Germinal center (tissue), 1 donor: ENCODE measurements at places on chromosomes 5 and 9.
A peak's percentile ranks its signal among the peaks of the same experiment; 100 is the strongest.

GRCh38 chr5:3361811-3362605 is 233.6 kb upstream of the IRX1 start:
- no peak for DNase-seq

DNA sequence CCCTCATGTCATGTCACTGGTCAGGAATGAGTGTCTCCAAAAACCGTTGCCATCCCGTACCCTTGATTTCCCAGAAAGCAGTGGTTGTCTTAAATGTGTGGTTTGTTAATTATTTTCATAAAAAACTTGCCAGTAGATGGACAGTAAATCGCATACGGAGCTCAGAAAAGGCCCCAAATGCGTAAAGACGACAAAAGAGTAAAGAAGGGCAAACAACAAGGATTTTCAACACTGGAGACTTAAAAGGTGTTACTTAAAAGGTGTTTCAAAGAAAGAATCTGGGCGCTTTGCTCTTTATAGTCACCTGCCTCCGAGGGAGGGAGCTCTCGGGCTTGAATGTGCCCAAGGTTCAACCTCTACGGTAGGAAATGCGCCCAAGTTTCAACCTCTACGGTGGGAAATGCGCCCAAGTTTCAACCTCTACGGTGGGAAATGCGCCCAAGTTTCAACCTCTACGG is 734 bp downstream of the KIF27 start:
- DNase-seq = peak; percentile 49

DNA sequence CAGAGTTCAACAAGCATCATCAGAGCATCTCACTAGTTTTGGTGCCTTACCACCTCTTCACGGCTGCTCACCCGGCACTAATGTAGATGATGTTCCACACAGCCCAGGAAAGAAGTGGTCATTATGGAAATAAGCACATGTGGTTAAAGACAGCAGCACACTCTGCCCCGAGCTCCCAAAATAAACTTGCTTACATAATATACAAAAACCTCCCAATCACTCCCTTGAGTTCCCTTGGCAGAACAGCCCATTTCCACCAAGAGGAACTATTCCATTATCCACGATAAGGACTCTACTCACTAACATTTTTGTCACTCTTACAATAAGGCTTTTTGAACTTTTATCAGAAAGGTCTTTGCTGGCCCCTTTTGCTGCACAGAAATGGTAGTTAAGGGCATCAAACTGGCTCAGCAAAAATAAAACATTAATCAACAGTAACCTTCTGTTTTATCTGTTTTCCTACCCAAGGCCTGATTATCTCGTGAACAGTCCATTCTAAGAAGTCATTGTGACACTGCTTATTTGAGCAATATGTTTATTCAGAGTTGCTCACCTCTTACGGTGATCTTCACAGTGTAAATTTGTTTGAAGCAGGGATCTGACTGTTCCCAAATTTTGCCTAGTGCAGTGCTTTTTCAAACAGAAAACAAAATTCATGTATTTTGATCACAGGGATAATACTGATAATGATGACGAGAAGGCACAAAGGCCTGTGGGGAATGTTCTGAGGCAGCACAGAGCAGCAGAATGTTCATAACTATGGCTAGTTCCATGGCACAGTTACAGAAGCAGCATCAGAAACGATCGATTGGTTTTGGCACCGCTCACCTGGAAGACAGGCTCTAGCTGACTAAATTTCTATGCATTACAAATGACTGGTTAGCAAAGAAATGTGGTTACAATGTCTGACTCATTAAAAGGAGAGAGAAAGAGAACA is 399.8 kb upstream of the PIK3R1 start:
- no peak for DNase-seq

- no peak for DNase-seq
Observed at GRCh38 chr9:117268847-117269446, 145.9 kb downstream of the ASTN2 start.

DNA sequence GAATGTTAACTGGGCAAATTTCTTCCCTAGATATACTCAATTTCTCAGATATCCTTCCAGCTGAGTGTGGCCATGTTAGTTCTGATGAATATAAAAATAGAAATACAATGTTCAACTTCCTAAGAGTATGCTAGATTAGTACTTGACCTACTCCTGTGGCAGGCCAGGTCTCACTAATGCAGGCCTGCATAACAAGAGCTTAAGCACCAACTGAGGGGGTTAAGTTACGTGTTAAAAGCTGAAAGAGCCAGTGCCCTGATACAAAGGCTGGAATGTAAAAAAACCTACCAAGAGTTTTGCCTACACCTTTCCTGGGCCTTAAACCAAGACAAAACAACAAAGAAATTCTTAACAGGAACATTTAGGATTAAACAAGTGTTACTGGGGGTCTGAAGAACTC is 102.8 kb downstream of the MRPS30 start:
- no peak for DNase-seq
